ENCODE measurements at places on chromosomes 6 and 20.

- no peak for DNase-seq
These were observed 293.2 kb downstream of the QKI start for GRCh38 chr6:163707387-163708355.

DNA sequence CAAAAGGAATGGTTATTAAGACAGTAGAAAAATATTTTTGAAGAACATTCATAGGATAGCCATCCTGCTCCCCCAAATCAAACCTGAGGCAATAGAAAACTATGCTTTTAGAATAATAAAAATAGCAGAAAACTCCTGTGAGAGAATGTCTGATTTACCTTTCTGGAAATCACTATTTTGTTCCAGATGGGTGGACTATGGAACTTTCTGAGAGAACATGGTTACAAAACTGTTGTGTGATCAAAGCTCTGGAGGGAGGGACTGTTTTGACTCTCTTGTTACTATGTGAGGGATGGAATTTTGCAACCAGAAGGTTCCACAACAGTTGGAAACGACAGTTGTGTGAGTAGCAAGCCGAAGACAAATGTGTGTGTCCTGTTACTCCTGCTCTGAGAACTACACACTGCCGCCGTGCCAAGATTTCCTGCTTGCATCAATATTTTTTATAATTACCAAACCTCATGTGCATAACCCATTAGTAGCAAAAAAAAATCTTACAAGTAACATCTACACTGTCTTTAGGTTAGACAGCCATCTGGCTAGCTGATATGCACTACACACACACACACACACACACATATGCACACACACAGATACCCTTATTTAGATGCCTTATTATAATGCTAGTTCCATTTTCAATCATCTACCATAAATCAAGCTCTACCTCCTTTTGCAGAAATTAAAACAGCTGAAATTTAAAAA lies 11.0 kb upstream of the HIVEP1 start:
- no peak for DNase-seq

- no peak for DNase-seq
These were observed 168.4 kb upstream of the CDYL start for GRCh38 chr6:4607793-4608192.

DNA sequence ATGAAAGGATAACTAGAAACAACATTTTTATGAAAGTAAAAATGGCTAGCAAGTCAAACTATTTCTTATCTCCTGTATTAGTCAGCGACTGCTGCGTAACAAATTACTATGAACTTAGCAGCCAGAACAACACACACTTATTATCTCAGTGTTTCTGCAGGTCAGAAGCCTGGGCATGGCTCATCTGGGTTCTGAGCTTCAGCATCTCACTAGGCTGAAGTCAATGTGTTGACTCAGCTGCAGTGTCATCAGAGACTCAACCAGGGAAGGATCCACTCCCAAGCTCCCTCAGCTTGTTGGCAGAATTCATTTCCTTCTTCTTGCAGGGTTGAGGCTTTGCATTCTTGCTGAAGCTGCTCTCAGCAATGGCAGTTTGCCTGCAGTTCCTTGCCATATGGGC lies 33.2 kb upstream of the IGF2R start:
- no peak for DNase-seq

Measured in activated T-cell treated with anti-CD3 and anti-CD28 coated beads, Interleukin-2, amount 50 U/mL, for 48 hours (primary cell).